ENCODE measurements at places on chromosomes 1 and 21.

- H3K27ac ChIP-seq: no peak overlapping the region
- peaks cover 27% of the 10 kb centered on the region for H3K4me1 ChIP-seq
- no peak overlapping the region for H3K4me3 ChIP-seq
Observed at GRCh38 chr1:185965870-185966269, 231.7 kb downstream of the HMCN1 start.

- no peaks in the 10 kb centered on the region for H3K27me3 ChIP-seq
- no peak overlapping the region for H3K27ac ChIP-seq
- no peaks in the 10 kb centered on the region for H3K4me1 ChIP-seq
- no peak for DNase-seq
- no peak overlapping the region for H3K4me3 ChIP-seq
- H3K36me3 ChIP-seq: no peaks in the 10 kb centered on the region
Observed at GRCh38 chr1:115565353-115565752, 76.4 kb upstream of the VANGL1 start.

DNA sequence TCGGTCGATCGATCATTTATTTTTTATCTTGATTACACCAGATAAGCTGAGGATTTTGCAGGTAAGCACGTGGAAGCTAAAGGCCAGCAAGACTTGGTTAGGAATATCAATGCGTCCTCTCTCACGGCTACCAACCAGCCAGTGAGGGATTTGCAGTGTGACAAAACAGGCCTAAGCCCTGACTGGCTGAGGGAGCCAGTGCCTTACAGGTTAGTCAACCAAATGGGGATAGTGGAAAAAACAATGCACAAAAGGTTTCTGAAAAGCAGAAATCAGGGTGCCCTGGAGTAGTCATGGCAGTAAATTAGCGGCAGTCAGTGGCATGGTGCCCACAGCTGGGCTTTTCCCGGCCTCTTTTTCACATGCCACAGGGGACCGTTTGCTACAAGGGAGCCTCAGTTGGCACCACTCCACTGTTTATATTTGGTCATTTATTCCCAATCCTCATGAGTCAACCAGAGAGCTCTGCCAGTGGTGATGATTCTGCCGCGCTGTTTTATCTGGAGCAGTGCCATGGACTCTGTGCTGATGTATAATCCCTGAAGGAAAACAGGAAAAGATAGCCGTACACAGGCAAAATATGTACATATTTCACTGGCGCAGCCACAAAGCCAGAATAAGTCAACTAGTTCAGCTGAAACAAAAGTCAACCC lies 167.6 kb downstream of the RHOU start:
- no peaks in the 10 kb centered on the region for H3K36me3 ChIP-seq
- no peak for DNase-seq
- H3K27me3 ChIP-seq: peaks cover 4% of the 10 kb centered on the region
- H3K27ac ChIP-seq: no peak overlapping the region

DNA sequence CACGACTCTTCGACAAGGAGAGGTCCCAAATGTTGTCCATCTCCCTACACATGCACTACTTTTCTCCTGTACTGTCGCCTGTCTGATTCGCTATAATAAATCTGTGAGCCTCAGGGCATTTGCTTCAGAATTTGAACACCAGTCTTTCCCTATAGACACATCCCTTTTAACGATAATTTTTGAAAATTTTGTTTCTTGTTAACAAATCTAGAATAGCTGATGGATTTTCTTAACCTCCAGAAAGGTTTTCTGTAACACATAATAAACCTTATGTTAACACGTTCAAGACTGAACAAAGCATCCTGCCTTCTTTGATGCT lies 704 bp downstream of the CAPZA1 start:
- H3K4me1 ChIP-seq: peaks cover 22% of the 10 kb centered on the region
- peaks cover 7% of the 10 kb centered on the region for H3K27me3 ChIP-seq
- H3K27ac ChIP-seq: peak overlapping the region; percentile 99
- peak overlapping the region; percentile 99 for H3K4me3 ChIP-seq
- DNase-seq: no peak

- no peak overlapping the region for H3K27ac ChIP-seq
- no peak for DNase-seq
- no peaks in the 10 kb centered on the region for H3K4me1 ChIP-seq
- H3K27me3 ChIP-seq: peaks cover 3% of the 10 kb centered on the region
- H3K4me3 ChIP-seq: no peak overlapping the region
Observed at GRCh38 chr1:227781314-227781930, 34.1 kb upstream of the PRSS38 start.

GRCh38 chr1:114021665-114022099 lies 42.4 kb downstream of the OLFML3 start:
- no peaks in the 10 kb centered on the region for H3K4me1 ChIP-seq
- peaks cover 7% of the 10 kb centered on the region for H3K36me3 ChIP-seq
- no peak for DNase-seq
- no peak overlapping the region for H3K27ac ChIP-seq
- no peak overlapping the region for H3K4me3 ChIP-seq
- H3K27me3 ChIP-seq: peaks cover 1% of the 10 kb centered on the region

- peaks cover 8% of the 10 kb centered on the region for H3K4me1 ChIP-seq
- H3K36me3 ChIP-seq: peaks cover 3% of the 10 kb centered on the region
- peaks cover 4% of the 10 kb centered on the region for H3K27me3 ChIP-seq
- H3K4me3 ChIP-seq: peak overlapping the region; percentile 93
- peak overlapping the region; percentile 78 for H3K27ac ChIP-seq
- peak; percentile 42 for DNase-seq
Observed at GRCh38 chr1:92960395-92961130, 699 bp downstream of the DIPK1A start.

DNA sequence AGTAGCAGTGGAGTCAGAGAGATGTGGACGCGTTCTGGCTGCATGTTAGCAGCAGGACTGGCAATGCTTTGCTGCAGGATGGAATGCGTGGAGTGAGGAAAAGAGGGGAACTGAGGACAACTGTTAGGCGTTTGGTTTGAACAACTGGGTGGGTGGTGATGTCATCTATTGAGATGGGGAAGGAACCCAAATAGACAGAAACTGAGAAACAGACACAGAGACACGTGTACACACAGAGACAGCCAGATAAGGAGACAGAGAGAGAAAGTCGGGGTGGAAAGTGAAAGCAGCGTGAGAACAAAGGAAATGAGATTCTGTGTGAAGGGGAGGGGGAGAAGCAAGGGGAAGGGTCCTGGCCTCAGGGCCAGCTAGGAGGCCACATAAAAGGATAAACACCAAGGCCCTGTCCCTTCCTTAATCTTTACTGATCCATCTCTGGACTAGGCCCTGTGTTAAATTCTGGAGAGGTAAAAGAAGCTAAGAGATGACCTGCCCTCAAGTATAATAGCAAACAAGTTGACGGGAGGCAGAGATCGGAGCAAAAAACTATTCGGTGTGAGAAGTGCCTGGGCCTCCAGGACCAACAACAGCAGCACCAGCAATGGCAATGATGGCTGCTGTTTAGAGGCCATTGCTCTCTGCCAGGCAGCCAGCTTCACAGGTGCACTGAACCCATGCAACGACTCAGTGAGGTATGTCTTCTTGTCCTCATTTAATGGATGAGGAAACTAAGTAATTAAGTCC lies 31.6 kb downstream of the VWA5B1 start:
- peaks cover 17% of the 10 kb centered on the region for H3K4me1 ChIP-seq
- H3K36me3 ChIP-seq: no peaks in the 10 kb centered on the region
- no peak for DNase-seq
- no peak overlapping the region for H3K27ac ChIP-seq
- peaks cover 2% of the 10 kb centered on the region for H3K27me3 ChIP-seq

DNA sequence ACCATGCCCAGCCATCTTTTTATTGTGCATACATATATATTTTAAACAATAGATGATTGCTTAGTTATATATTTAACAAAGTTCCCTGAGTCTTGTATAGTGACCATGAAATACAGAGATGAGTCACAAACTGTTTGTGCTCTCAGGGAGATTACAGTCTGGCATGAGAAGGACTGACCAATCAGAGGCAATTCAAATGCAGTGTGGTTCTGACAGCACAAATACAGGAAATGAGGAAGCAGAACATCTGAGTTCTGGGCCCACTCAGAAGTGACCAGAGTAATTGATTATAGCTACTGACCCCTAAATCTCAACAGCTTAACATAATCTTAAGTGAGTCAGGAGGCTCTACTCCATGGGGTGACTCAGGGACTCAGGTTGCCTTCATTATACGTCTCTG lies 534.5 kb downstream of the OMA1 start:
- no peaks in the 10 kb centered on the region for H3K4me1 ChIP-seq
- no peaks in the 10 kb centered on the region for H3K36me3 ChIP-seq

- H3K4me1 ChIP-seq: no peaks in the 10 kb centered on the region
- no peak overlapping the region for H3K4me3 ChIP-seq
- H3K27ac ChIP-seq: no peak overlapping the region
- no peaks in the 10 kb centered on the region for H3K36me3 ChIP-seq
- no peak for DNase-seq
Observed at GRCh38 chr1:80989455-80989854, 811.3 kb upstream of the ADGRL2 start.

- H3K27ac ChIP-seq: peak overlapping the region; percentile 100
- DNase-seq: peak; percentile 51
- peaks cover 36% of the 10 kb centered on the region for H3K36me3 ChIP-seq
- H3K4me1 ChIP-seq: peaks cover 71% of the 10 kb centered on the region
Observed at GRCh38 chr1:38000529-38001455, 4.5 kb downstream of the FHL3 start.

GRCh38 chr1:30270461-30270860 lies 452.9 kb downstream of the MATN1 start:
- no peaks in the 10 kb centered on the region for H3K27me3 ChIP-seq
- H3K4me1 ChIP-seq: no peaks in the 10 kb centered on the region
- H3K36me3 ChIP-seq: no peaks in the 10 kb centered on the region
- no peak overlapping the region for H3K27ac ChIP-seq
- no peak for DNase-seq
- no peak overlapping the region for H3K4me3 ChIP-seq

DNA sequence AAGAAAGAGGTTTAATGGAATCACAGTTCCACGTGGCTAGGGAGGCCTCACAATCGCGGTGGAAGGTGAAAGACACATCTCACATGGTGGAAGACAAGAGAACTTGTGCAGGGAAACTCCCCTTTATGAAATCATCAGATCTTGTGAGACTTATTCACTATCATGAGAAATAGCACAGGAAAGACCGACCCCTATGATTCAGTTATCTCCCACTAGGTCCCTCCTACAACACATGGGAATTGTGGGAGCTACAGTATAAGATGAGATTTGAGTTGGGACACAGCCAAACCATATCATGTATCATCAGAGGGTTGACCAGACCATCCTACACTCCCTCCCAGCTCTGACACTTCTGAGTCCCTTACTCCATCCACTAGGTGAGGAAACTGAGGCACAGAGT lies 143.9 kb upstream of the KLHDC7A start:
- H3K4me1 ChIP-seq: no peaks in the 10 kb centered on the region
- H3K27ac ChIP-seq: no peak overlapping the region
- H3K27me3 ChIP-seq: no peaks in the 10 kb centered on the region
- DNase-seq: no peak
- H3K4me3 ChIP-seq: no peak overlapping the region

GRCh38 chr1:36920801-36921405 lies 113.4 kb downstream of the GRIK3 start:
- DNase-seq: no peak
- no peak overlapping the region for H3K27ac ChIP-seq
- H3K4me1 ChIP-seq: no peaks in the 10 kb centered on the region

GRCh38 chr1:238089615-238090014 lies 198.9 kb upstream of the ZP4 start:
- H3K4me1 ChIP-seq: no peaks in the 10 kb centered on the region
- H3K27me3 ChIP-seq: no peaks in the 10 kb centered on the region
- H3K27ac ChIP-seq: no peak overlapping the region
- no peaks in the 10 kb centered on the region for H3K36me3 ChIP-seq
- H3K4me3 ChIP-seq: no peak overlapping the region
- DNase-seq: no peak

GRCh38 chr1:180194546-180195207 lies 35.4 kb upstream of the LHX4 start:
- no peak overlapping the region for H3K4me3 ChIP-seq
- DNase-seq: no peak
- H3K36me3 ChIP-seq: peaks cover 34% of the 10 kb centered on the region
- peaks cover 19% of the 10 kb centered on the region for H3K4me1 ChIP-seq

DNA sequence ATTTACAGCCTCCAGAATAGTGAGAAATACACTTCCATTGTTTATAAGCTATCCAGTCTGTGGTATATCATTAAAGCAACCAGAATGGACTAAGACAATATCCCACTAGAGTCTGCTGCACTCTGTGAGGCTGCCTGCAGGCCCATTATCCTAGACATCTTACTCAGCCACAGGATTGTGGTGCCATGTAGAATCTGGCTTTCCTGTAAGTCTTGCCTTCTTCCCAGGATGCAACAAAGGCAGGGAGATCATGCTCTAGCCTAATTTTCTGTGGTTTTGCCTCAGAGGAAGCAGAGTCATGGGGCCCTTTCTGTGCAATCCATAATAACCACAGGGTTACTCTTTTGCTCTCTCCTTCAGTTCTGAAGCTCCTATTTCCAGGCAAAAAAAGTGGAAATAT lies 299.1 kb upstream of the DEPDC1 start:
- no peak overlapping the region for H3K4me3 ChIP-seq
- H3K27ac ChIP-seq: no peak overlapping the region
- H3K27me3 ChIP-seq: no peaks in the 10 kb centered on the region
- no peaks in the 10 kb centered on the region for H3K36me3 ChIP-seq
- no peak for DNase-seq
- peaks cover 11% of the 10 kb centered on the region for H3K4me1 ChIP-seq

DNA sequence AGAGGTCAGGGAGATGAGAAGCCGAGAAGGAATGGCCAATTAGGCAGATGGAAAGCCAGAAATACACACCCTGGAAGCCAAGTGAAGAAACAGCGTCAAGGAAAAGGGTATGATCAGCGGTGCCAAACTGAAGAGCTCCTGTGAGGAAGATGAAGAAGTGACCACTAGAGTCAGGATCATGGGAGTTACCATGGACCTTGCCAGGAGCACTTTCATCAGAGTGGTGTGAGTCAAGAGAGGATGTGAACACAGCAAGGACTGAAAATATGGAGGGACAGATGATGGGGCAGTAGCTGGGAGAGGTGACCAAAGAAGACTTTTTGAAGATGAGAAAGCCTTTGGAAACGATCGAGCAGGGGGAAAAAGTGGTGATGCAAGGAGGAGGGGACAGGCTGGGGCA lies 50.4 kb downstream of the CD34 start:
- peaks cover 44% of the 10 kb centered on the region for H3K4me1 ChIP-seq
- no peak for DNase-seq
- H3K27ac ChIP-seq: no peak overlapping the region
- H3K27me3 ChIP-seq: peaks cover 5% of the 10 kb centered on the region

GRCh38 chr1:232207073-232207866 lies 422.7 kb downstream of the SIPA1L2 start:
- no peaks in the 10 kb centered on the region for H3K36me3 ChIP-seq
- no peak for DNase-seq
- peaks cover 3% of the 10 kb centered on the region for H3K4me1 ChIP-seq
- no peak overlapping the region for H3K4me3 ChIP-seq

- no peak overlapping the region for H3K4me3 ChIP-seq
- peaks cover 4% of the 10 kb centered on the region for H3K36me3 ChIP-seq
- H3K4me1 ChIP-seq: no peaks in the 10 kb centered on the region
Observed at GRCh38 chr1:241485554-241485992, 34.0 kb downstream of the FH start.
